ENCODE measurements at places on chromosomes 3 and 15.

DNA sequence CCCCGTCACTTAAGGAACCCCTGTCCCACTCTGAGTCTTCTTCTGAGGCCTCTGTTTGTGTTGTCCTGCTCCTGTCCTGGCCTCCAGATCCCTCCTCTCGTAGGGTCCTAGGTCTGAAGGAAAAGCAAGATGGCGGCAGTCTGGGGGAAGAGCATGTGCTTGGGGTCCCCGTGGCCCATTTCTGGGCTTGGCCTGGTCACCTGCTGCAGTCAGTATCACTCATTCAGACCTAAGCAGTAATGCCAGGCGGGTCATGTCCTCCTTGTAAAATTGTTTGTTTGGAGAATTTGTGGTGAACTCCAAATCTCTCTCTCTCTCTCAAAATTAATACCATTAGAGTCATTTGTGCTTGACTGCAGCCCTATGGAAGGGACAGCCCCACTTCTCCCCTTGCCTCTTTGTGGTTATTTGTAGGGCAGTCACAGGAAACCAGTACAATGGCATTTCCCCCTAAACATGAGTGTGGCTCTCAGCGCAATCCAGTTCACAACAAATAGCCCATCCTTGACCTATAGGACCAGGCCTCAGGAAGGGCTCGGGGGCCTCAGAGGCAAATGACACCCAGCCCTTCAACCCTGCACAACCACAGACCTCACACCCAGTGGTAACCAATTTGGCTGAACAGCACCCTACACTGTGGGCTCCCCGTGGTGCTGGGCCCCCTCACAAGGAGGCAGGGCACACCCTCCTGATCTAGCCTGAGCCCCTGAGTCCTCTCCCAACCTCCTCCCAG, 173.5 kb downstream of the OR4M2 start:
- DNase-seq: no peak

DNA sequence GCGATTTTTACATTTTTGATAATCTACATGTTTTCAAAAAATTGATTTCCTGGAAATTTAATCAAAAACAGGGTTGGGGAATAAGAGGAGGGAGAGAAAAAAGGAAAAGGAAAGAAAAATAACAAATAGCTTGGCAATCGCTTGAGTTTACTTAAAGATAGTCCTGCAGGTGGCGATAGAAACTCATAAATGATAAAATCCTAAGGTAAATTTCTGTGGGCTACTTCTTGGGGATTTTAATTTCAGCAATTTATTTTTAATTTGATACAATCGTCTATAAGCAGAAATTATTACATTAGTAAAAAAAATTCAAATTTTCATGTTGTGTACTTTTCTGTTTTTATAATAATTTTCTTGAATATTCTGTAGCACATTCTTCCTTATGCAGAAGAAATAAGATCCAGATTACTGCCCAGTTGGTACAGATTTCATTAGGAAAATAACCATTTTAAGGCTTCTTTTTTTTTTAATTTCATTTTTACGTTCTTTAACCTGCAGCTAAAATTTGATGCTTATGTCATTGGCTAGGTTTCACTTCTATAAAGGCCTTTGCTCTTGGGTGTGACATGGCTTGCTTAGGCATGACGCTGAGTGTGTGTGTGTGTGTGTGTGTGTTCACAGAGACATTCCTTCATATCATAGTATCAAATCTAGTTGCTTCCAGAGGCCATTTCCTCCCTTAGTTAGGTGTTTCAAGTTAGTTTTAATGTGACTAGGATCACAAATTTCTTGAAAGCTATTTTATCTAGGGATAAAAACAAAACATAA, 181.8 kb downstream of the MCTP2 start:
- DNase-seq: peak; percentile 20

GRCh38 chr15:36026627-36027283, 480.8 kb upstream of the DPH6 start:
- no peak for DNase-seq

DNA sequence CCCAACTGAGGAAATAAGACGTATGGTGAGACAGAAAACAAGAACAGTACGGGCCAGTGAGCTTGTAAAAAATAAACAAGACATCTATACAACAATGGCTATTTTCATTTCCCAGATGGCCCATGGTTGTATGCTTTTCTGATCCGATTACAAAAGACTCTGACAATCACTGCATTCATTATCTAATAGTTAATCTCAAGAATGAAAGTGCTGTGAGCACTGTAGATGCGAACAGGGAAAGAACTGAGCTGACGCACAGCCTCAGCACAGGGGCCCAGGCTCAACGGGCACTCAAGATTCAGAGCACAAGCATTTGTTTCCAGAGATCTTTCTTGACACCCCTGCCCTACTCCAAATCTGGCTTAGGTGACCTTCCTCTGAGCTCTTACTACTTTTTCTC, 6.9 kb downstream of the MTMR10 start:
- no peak for DNase-seq

DNA sequence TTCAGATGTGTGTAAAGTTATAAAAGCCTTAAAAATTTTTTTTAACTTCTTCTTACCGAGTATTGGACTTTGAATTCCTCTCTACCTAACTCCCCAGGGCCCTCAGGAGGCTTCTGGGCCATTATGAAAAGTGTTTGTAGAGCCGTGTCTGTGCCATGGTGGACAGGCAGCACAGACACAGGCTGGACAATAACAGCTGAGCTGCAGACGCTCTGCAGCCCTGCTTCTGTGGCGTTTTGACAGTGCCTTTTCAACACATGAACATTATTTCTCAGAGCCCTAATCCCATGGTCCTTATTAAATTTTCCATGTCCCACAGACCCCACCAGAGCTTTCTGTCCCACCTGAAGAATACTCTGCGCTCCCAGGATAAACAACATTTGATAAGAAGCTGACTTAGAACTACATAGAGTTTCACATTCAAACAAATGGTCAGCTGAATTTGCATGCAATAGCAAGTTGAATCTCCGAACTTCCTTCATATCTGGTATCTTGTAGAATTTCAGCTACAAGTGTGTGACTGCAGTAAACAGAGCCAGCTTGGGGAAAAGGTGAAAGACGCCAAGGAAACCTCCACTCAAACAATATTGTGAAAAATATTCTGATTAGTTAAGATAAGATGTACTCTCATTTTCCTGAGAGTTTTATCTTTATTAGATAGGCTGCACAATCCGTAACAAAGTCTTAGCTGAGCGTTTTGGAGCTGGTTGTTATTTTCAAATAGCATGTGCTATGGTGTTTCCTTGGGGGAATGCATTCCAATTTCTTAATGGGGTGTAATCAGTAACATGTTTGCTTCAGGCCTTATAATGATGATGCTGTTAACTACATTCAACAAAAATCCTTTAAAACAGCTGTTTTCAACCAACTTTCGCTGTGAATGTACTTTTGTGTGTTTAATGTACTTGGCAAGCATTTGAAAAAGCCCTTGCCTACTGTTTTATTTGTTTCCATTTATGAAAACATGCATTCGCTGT, 378.2 kb downstream of the MECOM start:
- no peak for DNase-seq

- DNase-seq: peak; percentile 96
Observed at GRCh38 chr15:59294574-59295260, 78.0 kb downstream of the MYO1E start.

- DNase-seq: no peak
Observed at GRCh38 chr3:5498981-5499380, 311.5 kb downstream of the EDEM1 start.

- DNase-seq: no peak
Observed at GRCh38 chr15:61070111-61070901, 158.8 kb downstream of the RORA start.

DNA sequence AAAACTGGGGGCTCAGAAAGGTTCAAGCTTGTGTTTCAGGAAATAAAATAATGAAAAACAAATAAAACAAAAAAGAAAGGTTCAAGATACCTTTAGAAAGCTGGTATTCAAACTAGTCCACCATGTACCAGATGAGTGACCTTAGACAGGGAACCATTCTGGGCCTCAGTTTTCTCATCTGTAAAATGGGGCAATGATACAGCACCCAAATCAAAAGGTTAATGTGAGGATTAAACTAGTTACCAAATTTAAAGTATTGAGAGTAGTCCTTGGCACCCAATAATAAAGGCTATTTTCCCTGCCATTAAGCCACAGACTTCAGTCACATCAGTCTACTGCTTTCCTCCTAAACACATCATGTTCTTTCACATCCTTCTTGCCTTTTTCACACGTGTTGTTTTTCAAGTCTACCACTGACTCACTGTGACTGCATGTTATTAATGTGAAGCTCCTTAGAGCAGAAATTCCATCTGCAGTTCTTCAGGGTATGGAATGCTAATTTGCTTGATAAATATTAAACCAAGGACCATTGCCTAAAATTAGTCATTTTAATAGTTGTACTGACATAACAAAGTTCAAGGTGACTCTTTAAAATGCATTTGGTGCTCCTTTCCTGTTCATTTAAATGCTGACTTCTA, 19.9 kb downstream of the TAMM41 start:
- DNase-seq: peak; percentile 53

DNA sequence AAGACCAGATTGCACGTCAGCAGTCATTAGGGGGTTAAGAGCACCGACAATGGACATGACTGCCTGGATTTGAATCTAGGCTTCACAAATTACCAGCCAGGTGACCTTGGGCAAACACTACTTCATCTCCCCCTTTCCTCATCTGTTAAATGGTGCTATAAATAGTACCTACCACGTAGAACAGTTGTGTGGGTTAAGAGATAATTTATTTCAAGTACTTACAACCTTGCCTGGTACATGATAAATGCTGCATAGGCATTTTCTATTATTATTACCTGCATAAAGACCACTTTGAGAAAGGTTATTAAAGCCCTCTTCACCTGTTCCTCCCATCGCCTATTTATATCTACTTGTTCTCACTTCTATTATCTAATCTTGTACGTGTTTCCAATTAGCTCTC, 64.7 kb downstream of the BTD start:
- DNase-seq: no peak

GRCh38 chr3:64554096-64554920, 133.5 kb downstream of the ADAMTS9 start:
- DNase-seq: no peak

DNA sequence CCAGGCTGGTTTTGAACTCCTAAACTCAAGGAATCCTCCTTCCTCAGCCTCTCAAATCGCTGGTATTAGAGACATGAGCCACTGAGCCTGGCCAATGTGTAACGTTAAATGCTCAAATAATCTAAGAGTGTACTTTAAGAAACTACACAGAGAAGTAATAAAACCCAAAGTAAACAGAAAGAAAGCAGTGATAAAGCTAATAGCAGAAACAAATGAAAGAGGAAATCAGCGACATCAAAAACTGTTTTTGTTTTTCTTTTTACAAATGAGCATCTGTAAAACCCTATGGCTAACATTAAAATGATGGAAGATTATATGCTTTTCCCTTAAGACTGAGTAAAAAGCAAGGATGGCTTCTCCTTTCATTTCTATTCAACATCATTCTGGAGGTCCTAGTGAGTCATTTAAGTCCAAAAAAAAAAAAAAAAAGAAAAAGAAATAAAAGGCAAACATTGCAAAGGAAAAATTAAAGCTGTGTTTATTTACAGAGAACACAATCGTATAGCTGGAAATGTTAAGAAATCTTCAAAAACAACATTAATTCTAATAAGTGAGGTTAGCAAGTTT, 36.8 kb upstream of the FNDC3B start:
- no peak for DNase-seq

DNA sequence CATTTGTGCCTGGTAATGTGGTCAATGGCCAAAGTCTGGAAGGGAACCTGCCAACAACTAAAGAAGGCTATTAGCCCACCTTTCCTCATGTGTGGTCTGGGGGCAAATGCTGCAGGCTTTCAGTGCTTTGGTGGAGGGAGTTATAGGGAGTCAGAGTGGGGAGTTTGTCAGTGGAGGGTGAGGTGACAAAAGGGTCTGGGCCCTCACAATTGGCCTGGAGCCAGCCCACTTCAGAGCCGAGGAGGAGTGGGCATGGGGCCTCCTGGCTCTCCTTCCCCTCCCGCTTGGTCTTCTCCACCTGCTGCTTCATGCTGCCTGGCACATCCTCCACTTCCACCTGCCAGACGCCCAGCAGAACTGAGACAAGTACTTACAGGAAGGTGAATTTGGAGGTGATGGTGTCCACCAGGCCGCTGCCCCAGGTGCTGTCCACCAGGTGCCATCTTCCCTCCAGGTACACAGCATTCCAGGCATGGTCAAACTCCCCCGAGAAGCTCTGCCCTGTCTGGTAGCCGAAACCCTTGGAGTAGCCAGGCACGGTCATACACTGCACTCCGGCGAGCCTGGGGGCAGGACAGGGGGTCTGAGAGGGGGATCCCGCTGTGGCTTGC, 40.9 kb downstream of the KY start:
- DNase-seq: no peak

- no peak for DNase-seq
Observed at GRCh38 chr3:183613366-183614285, 21.8 kb upstream of the KLHL24 start.

GRCh38 chr15:76460871-76461270, 124.3 kb downstream of the ISL2 start:
- DNase-seq: peak; percentile 38

DNA sequence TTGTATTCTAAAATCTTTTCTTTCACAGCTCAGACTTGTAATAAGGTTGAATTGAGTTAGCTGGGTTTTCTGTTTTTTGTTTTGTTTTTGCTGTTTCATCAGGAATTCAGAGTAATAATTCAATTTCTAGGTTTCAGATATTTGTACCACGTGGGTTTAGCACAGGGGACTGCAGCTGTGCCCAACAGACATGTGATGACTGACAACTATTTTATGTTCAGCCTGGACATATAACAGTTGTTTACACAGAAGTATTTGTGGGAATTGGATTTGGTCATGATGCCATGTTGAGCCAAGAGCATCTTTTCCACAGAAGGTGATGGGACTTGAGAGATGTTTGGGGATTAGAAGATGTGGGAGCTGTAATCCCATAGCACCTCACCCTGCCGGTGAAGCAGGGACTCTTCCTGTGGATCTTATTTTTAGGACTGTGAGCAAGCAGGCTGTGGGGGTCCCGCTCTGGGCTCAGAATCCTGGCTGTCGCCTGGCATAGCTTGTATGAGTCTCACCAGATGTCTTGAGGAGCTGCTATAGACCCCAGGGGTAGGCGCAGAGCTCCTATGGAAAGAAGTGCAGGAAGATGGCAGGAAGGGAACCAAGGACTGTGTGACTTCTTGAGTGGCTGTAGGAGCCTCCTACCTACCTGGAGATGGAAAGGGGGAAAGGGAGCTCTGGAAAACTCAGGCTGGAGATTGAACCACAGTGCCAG, 23.7 kb downstream of the PXYLP1 start:
- no peak for DNase-seq

DNA sequence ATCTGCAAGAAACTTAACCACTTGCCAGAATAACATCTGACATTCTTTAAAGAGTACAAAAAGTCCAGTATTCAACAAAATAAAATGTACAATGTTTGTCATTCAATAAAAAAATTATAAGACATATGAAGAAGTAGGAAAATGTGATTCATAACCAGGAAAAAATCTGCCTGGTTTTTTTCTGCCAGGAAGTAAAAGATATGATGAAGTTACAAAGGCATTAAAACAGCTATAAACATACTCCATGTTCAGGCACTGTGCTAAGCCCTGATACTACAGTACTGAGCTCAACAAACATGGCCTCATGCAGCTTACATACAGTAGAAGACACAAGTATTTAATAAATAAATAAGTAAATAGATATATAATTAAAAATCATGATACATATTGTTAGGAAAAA, 178.4 kb upstream of the STT3B start:
- no peak for DNase-seq

Measured in fibroblast of skin of right quadriceps (primary cell).